Endothelial cell (in vitro differentiated cells): ENCODE measurements at places on chromosomes 6 and 20. TPM values are rescaled to one million over a fixed set of nuclear protein-coding genes. Genes with fewer than 3 reads are reported as not detected.

GRCh38 chr6:76220805-76221204, 148.3 kb upstream of the IMPG1 start:
- no peak for DNase-seq

DNA sequence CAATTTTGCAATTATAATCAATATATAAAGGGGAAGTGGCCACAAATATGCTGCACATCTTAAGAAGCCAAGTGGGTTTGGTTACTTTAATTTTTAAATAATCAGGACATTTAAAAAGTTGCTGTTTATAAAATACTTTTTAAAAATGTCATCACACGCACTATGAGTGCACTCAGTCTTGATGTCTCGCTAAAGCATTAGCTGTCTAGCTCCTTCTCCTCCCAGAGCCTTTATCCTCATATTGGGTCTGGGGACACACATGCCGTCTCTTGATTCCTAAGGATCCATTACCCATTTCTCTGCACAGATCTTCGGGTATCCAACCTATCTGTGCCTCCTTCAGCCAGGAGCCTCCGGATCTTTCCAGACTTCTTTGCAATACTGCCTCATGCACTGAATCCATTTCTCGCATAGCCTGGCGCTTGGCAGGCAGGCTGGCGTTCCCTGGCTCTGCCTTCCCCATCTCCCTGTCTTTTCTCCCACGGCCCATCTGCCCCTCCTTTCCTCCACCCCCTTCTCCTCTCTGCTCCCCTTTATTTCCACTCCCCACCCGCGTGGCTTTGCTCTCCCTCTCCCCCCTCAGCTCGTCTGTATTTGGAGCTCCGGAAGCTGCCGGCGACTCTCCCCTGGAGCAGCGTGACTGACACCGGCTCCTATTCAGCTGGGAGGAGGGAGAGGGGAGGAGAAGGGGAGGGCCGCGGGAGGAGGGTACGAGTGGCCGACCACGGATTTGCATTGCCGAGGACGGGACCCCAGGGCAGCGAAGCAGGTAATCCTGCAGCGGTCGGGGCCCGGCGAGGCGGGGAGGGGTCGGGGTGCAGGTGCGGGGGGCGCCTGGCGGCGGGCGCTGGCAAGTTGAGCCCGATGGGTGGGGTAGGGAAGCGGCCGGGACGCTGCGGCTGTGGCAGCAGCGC, at the start of gene CAP2:
Gene CAP2 (plus strand): TSS at position 618 of the 914 bp plus-strand sequence. CDS start 27,961 bp downstream, outside the sequence.
- DNase-seq, result no peak

DNA sequence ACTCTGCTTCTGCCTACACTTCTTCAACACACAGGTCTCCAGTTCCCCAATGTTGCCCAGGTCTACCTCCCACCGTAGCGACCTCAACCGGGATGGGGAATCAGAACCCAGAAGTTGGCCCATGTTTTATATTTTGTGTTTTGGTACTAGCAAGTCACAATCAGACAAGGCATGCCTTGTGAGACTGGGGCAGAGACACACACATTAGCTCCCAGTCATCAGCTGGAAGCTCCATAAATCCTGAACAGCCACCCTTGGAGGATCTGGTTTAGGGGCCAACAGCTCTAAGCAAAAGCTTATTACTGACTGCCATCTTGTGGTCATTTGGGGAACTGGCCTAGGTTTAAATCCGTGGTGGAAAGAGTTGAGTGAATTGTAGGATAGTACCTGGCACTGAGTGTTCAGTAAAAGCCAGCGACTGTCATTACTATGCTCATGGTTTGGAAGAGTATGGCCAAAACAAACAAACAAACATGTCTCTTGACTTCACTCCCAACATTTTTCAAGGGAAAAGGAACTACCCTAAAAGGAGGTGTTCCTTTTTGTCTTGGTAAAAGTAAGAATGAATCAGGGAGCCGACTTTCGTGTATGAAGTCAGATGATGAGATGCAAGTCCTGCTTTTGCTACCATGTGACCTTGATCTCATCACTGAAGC, 40.5 kb downstream of the PIM1 start:
- peak; percentile 81 for DNase-seq

- no peak for DNase-seq
Measured at GRCh38 chr6:157632821-157633220, 190.2 kb upstream of the SNX9 start.

DNA sequence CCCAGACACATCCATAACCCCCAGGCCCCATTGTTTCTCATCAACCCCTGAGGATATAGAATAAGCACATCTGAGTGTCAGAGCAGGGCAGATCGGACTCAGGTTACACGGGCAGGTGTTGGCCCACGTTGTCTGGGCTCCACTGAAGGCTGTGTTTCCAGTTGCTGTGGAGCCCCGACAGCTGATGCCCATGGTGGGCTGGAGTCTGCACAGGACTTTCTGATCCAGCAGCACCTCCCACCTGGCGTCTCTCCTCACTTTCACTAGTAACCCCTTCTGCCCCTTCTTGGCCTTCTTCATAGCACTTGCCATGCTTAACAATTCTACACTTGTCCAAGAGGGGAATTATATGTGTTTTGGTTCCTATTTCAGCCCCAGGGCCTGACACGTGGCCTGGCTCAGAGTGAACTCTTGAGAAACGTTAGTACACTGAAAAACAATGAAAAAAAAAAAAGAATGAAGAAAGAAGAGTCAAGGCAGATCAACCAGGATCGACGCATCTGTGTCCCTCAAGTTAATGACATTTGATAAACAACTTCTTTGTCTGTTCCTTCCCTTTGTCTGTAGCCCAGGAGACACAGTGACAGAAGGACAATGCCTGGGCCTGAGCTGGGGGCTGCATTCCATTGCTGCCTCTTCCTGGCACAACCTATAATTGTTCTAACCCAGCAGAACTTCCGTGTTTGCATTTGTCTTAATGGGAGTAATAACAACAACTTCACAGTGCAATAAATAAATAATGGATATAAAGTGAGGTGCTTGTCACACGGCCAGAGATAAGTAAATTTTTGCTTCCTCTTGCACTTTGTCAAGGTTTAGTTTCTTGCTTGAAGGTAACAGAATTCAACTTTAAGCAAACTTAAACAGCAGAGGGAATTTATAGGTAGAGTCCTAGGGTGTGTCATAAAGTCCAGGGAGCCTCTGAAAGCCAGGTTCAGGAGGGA, 224.2 kb upstream of the SSTR4 start:
- DNase-seq, result no peak

- no peak for DNase-seq
Measured at GRCh38 chr20:8749101-8749500, 319.8 kb upstream of the PLCB4 start.

DNA sequence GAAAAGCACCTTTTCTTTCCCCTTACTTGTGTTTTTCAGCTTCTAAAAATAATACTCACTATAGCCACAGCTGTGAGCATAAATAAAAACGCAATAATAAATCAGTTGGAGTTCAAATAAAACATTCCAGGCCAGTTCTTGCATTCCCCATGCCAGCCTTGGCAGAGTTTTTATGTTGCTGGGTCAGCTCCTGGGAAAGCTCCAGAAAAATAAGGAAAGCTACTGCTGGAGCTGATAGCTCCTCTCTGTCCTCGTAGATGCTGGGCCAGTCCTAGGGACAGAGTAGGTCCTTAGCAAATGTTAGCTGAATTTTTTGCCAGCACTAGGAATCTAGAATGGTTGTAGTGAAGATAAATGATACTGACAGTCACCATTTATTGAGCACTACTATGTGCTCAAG, 389.0 kb upstream of the SYNCRIP start:
- no peak for DNase-seq

GRCh38 chr20:40600441-40601219, 88.4 kb downstream of the MAFB start:
- no peak for DNase-seq

DNA sequence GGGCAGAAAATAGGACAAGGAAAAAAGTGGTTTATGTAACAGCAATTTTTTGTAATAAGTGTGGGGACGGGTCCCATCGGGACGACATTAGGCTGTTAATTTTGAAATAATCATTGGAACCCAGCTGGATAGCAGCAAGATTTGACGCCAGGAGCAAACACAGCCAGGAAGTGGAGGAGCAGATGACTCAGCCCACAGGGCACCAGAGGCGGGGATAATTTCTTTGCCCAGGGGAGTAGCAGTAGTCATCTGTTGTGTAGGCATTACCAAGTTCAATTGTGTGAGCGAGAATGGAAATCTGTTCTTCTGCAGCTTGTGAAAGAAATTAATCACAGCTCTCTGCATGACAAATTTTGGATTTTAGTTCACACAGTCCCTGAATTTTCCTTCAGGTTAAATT, 22.6 kb upstream of the RIN2 start:
- no peak for DNase-seq

GRCh38 chr20:48102931-48103660, 317.8 kb upstream of the SULF2 start:
- no peak for DNase-seq

- DNase-seq, result no peak
Measured at GRCh38 chr6:33375143-33375671, 16.4 kb upstream of the KIFC1 start.

GRCh38 chr6:22612236-22612635, 42.9 kb downstream of the HDGFL1 start:
- DNase-seq, result no peak

DNA sequence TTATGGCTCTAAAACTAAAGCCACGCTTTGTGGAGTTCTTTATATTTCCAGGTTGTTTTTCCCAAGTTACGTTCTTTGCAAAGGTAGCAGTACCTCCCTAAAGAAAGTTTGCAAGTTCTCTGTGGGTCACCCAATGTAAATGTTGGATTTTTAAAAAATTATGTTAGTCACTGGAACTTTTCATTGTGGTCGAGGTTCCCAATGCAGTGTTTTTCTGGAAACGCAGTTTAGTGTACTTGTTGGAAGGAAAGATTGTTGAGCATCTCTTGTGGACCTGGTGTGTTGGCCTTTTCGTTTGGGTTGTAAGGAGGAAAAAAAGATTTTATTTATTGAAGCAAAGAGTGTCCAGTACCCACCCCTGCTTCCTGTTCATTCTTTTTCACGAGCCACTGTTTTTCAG, 1.4 kb downstream of the TOP1 start:
- no peak for DNase-seq

GRCh38 chr6:98824162-98824901, 10.0 kb upstream of the POU3F2 start:
- peak; percentile 40 for DNase-seq

DNA sequence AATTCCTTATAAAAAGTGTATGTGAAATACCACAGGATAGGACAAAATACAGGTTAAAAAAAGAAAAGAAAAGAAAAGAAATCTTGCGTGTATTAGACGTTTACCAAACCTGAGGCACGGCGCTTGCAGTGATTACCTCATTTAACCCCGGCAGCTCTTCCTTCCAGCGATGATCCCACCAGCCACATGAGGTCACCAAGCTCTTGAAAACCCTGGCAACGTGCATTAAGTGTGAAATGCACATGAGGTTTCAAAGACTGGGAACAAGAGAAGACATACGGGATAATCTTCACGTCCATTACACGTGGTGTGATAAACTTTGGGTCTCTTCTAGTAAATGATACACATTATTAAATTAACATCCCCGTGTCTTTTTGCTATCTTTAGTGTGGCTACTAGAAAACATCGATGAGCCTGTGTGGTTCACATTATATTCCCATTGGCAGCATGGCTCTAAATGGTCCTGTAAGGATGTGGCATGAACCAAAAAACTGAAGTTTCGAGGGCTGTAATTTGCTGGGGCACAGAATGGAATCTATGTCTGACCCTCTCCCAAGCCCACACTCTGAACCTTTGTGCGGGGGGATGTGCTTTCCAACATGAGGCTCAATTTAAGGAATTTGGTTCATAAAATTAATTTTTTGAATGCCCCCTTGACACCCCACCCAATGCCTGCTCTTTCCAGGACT, 59.2 kb upstream of the THBS2 start:
- no peak for DNase-seq

- no peak for DNase-seq
Measured at GRCh38 chr6:43444582-43444981, 10.8 kb downstream of the DLK2 start.

DNA sequence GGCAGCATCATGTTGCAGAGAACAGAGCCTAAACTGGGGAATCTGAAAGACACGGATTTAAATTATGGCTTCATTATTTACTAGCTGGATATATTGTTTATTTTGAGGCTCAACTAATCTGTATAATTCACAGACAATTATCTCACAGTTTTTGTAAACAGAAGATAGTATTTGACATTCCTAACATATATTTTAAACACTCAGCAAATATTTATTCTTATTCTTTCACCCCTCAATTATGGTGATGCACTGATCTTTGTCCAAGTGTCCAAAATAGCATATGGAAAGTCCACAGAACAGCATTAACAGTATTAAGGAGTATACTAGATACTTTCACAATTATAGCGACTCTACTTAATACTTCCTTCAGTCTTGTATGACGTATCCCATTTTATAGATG, 257.0 kb downstream of the ADGRG6 start:
- no peak for DNase-seq

- no peak for DNase-seq
Measured at GRCh38 chr6:51868591-51869355, 218.6 kb downstream of the PKHD1 start.

GRCh38 chr6:157832250-157832967, 9.4 kb downstream of the SNX9 start:
- no peak for DNase-seq

DNA sequence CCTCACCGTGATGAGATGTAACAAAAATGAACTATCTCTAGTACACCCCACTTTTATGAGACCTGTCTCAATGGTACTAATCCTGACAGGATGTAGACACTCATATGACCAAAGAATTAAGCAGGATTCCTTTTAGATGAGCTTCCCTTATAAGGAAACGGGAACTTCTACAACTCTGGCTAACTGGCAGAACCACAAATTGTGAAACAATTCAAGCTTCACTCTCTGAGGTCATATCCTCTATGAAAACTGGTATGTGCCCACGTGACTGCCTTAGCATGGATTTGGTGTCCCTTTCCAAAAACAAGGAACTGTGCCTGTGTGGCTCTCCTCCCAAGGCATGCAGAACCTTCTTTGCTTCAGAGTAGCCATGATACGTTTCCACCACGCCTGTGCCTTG, 14.1 kb upstream of the CPNE5 start:
- no peak for DNase-seq

DNA sequence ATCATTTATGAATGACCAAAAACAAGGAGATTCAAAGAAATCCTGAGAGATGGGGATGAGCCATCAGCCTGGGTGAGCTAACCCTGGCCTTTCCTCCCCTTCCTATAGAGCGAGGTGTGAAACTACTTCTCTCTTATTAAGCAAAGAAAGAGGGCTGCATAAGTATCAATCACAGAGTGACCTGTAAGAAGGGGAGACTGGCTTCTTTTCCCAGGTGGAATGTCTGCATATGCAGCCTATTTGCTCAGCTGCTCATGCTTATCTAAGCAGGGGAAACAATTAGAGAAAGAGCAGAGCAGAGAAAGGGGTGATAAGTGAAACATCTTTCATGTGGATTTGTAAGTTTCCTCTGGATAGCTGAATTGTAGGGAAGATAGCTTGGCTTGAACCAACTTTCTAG, 160.0 kb downstream of the PKHD1 start:
- DNase-seq, result no peak

Gene VGLL2
- 0.77 TPM for total RNA-seq

Gene EEF1A2
- total RNA-seq, result 0.31 TPM

Gene SNAI1
- total RNA-seq, result 26.4 TPM

Gene MAS1
- total RNA-seq, result not detected

Gene SIRPA
- total RNA-seq, result 132 TPM

Gene CRISP2
- not detected for total RNA-seq

Gene VSX1
- not detected for total RNA-seq

Gene DSE
- total RNA-seq, result 26.5 TPM

Gene GGT7
- 20.3 TPM for total RNA-seq
